ENCODE measurements at places on chromosomes 2 and 18. TPM values are rescaled to one million over a fixed set of nuclear protein-coding genes. Genes with fewer than 3 reads are reported as not detected.

Gene LHCGR
- 0.12 TPM for polyA plus RNA-seq

Gene DUSP2
- 2.6 TPM for polyA plus RNA-seq

Gene POTEE
- polyA plus RNA-seq = 0.07 TPM

Gene COL3A1
- polyA plus RNA-seq = 7,232 TPM

Gene DYNAP
- polyA plus RNA-seq = not detected

Gene OTX1
- not detected for polyA plus RNA-seq

Gene SH2D6
- 0.42 TPM for polyA plus RNA-seq

Gene SLC4A3
- 8.6 TPM for polyA plus RNA-seq

Gene LDLRAD4
- polyA plus RNA-seq = 13.0 TPM

Gene OSR1
- 23.7 TPM for polyA plus RNA-seq

Gene COLEC12
- polyA plus RNA-seq = 42.8 TPM

Gene BOLL
- 1.5 TPM for polyA plus RNA-seq

Gene TXNDC2
- 0.07 TPM for polyA plus RNA-seq

Gene XIRP2
- polyA plus RNA-seq = 152 TPM

Gene CD207
- 0.28 TPM for polyA plus RNA-seq

Gene PMAIP1
- 23.4 TPM for polyA plus RNA-seq

Gene SERPINB3
- 0.57 TPM for polyA plus RNA-seq

Gene CCL20
- polyA plus RNA-seq = 1.5 TPM

Gene POTEI
- polyA plus RNA-seq = 0.05 TPM

Gene NFE2L2
- polyA plus RNA-seq = 53.2 TPM

Gene INHA
- 0.16 TPM for polyA plus RNA-seq

Gene C2orf49
- polyA plus RNA-seq = 16.4 TPM

Gene ARHGAP15
- polyA plus RNA-seq = 9.2 TPM

Gene SPHKAP
- polyA plus RNA-seq = 30.9 TPM

Gene MTA3
- polyA plus RNA-seq = 22.4 TPM

Gene ESPNL
- 1.2 TPM for polyA plus RNA-seq

Gene IL37
- not detected for polyA plus RNA-seq

Gene FEV
- 0.12 TPM for polyA plus RNA-seq

Gene C2orf15
- polyA plus RNA-seq = 0.25 TPM

Gene DHRS9
- polyA plus RNA-seq = 0.75 TPM

Gene SMYD1
- polyA plus RNA-seq = 375 TPM

Gene GPR35
- polyA plus RNA-seq = 3.0 TPM

Gene GAL3ST2
- polyA plus RNA-seq = not detected

Gene EML4
- polyA plus RNA-seq = 25.6 TPM

Gene DUSP19
- polyA plus RNA-seq = 2.1 TPM
